ENCODE measurements at places on chromosomes 5 and 9.

GRCh38 chr5:55402199-55402598 is 94.4 kb downstream of the MTREX start:
- no peak for DNase-seq

DNA sequence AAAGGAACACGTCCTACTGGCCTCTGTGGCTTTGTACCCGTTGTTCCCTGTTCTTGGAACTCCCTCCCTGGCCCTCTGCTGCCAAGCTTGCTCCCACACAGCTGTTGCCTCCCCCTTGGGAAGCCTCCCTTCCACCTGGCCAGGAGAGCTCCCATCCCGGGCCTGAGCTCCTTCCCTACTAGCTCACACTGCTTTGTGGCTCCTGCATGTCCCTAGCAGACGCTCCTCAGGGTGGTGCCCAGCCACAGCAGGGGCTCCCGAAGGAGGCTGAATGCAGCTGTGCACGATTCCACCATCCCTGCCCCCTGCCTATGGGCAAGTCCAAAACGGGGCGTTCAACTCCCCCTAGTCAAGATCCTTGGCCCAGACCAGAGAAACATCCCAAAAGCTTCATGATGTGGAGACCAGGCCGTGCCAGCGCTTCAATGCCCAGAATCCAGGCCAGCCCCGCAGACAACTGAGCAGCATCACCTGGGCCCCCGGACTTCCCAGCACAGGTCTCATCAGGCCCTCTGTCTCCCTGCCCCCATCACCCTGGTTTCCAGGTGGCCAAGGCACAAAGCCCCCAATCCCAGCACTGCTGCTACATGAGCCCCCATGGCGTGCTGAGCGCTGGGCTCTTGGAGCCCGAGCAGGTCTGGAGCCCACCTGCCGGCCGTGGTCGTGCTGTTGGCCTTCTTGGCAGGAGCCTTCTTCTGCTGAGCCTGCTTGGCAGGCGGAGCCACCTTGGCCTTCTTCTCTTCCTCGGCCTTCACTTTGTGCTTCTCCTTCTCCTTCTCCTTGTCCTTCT is 14.3 kb downstream of the BRD3OS start:
- DNase-seq: no peak

DNA sequence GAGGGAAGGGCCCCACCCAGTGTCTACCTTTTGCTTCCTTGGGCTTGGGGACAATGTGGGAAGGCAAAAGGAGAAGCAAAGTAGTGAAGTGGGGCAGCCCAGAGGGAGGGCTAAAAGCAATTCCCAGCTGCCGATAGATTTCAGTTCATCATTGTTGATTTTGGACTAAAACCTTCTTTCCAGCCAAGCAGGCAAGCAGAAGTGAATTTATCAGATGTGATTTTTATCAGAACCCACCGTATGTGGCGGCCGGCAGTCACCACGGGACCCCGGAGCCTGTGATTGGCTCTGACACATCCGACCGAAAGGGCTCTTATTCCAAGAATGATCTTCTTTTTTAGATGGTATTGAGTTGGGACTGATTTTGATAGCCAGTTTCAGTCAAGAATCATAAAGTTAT is 559.9 kb downstream of the PSAT1 start:
- DNase-seq: no peak

DNA sequence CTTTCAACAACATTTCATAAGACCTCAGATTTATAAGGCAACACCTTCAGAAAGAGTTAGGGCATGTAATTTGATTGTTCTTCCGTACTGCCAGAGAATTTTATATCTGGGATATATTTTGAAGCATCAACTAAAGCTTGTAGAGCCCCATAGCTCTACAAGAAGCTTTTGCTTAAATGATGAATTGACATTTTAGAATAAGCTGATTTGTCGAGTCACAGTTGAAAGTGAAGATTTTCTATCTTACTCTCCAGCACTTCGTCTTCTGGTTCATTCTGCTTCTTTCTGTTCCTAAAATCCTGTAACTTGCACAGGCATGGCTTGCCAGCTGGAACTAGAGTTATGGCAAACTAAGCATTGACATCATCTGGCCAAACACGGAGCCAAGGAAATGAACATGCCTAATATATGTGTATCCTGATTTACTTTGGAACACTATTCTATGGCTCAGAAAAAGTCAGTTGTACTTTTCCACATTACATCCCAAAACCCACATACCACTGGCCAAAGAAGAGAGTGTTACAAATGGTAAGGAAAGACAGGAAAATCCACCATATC is 68.6 kb upstream of the MAST4 start:
- no peak for DNase-seq

GRCh38 chr9:1460143-1460769 is 410.1 kb downstream of the DMRT2 start:
- no peak for DNase-seq

- DNase-seq: no peak
Measured at GRCh38 chr9:8860925-8861324, 1061.3 kb upstream of the DMAC1 start.

DNA sequence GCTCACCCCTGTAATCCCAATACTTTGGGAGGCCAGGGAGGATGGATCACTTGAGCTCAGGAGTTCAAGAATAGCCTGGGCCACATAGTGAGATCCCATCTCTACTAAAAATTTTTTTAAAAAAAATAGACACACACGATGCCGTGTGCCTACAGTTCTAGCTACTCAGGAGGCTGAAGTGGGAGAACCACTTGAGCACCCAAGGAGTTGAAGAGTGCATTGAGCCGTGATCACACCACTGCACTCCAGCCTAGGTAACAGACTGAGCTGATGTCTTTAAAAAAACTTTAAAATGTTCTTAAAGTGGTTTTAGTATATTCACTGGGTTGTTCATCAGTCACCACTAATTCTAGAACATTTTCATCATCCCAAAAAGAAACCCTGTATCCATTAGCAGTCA is 51.9 kb upstream of the RNF38 start:
- DNase-seq: no peak

DNA sequence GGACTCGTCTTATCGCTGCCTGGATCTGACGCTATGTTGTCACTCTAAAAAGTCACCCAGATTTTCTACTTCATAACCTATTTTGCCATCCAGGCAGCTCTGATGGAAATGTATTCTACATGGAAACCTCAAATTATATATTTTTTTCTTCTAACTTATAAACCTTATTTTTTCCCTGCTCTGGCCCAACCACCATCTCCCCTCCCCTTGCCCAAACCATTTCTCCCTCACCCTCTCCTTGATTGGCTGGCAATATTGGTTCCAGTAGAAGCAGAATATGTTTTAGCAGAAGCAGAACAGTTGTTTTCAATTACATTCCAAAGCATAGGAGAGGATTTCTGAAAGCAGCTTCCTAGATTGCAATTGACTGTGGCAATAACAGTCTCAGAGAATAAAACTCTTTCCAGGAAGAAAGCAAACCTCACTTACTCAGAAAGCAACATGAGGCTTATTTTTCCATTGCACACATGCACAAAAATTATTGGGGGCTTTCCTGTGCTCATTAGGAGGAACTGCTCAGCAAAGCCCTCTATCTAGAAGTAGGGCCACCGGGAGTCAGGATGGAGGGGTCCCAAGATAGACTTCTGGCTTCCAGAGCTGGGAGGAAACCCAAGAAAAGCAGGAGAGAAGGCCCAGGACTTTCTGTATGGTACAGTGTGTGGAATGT is 191.8 kb downstream of the ESM1 start:
- no peak for DNase-seq

DNA sequence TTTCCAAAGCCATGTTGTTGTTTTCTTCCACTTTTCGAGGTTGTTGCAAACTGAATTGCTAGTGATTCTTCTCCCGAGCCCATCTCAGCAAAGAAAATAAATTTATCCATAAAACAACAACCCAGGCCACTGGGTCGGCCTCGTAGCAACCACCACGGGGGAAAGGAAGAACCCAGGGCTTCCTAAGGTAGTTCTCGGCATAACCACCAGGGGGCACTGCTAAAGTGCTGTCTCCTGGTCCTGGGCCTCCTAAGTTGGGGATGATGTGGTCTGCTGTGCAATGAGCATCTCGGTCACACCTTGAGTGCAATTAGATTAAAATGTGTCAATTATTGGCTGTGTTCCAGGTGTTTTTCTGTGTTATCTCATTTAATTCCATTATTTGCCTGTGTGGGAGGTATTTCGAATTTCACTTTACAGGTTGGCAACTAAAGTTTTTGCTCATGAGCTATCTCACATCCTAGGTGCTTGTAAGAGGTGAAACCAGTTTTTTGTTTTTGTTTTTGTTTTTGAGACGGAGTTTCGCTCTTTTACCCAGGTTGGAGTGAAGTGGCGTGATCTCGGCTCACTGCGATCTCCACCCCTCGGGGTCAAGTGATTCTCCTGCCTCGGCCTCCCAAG is 102.8 kb upstream of the DAP start:
- DNase-seq: peak; percentile 7

GRCh38 chr9:27126670-27127069 is 17.6 kb downstream of the TEK start:
- no peak for DNase-seq

DNA sequence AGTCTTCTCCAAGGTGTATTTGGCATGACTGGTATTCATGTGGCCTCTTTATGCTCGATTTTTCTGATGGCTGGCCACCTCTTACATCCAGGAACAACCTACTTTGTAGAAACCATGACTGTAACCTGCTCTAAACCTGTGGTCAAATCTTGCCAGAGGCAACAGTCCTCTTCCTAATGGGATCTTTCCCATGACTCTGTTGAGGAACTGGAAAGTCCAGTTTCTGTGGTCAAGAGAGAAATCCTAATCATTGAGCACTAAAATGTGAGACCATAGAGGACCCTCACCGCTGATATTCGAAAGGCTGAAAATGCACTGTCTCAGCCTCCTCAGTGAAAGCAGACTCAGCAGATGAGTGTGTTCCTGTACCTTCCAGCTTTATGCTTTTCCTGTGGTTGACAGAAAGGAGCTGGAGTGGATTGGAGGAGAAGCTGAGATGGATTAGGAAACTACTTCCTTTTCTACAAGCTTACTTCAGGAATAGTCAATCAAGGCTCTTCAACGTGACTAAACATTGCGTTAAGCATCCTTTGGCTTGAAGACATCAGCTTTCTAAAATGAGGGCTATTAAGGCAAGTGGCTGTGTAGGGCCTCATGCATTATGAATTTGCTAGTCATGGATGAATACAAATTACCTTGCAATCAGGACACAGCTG is 69.7 kb upstream of the DAPK1 start:
- DNase-seq: no peak

- no peak for DNase-seq
Measured at GRCh38 chr9:38092200-38092524, 23.1 kb upstream of the SHB start.

DNA sequence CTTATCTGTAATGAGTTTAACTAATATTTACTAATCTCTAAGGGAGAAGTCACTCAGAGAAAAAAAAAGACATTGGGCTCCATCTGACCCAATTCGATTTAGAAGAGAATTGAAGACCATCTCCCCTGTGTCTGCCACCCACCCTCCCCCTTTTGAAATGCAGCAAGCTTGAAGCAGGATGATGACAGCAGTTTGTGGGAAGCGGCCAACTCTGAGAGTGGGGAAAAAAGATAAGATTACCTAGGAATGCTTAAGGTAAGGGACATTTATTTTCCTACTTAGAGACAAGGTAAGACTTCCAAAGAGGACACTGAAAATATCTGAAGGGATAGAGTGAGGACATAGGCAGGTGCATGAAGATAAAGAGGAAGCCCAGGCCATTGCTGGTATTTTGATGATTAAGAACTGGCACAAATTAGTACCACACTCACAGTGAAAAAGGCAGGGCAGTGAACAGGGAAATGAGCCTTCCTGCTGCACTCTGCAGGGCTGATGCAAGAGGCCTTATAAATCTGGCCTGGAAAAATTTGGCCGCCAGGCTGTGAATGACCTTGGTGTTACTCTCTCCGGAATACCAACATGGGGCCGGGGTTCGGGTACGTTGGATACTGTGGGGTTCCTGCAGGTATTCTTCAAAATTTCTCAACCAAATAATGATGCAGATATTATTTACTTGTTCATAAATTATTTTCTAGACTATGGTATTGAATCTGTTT is 42.3 kb downstream of the HTR1A start:
- no peak for DNase-seq

GRCh38 chr5:68440651-68441050 is 225.1 kb downstream of the PIK3R1 start:
- DNase-seq: no peak

DNA sequence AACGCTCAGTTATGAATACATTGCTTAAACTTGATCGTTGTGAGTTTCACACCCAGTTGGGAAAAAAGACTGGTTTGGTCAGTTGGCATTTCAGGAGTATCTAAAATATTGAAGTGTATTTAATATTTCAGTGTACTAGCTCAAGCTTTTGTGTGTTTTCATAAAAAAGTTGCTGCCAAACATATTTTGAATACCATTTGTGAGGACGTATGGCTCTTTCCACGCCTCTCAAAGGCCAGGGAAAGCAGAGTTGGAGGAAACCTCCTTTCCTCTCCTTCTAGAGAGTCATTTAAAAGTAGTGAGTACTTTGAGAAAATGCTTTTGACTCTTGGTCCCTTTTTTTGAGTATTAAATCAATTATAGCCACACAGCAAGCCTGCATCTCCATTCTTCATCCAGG is 43.2 kb upstream of the ANKRD33B start:
- no peak for DNase-seq

DNA sequence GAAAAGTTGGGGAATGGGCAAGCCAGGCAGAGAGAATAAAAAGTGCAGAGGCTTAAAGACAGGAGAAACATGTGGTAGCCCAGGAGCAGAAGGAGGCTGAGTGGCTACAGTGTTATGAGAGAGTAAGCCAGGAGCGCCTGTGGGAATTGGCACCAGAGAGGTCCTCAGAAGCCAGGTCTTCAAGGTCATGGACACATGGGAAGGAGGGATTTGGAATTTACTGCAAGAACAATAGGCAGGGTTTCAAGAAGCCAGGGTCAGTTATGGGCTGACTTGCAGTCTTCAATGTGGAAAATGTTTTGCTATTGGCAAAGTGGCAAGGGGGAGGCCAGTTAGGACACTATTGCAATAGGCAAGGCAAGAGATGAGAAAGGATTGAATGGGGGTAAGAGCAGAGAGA is 29.3 kb downstream of the ERAP1 start:
- DNase-seq: no peak

DNA sequence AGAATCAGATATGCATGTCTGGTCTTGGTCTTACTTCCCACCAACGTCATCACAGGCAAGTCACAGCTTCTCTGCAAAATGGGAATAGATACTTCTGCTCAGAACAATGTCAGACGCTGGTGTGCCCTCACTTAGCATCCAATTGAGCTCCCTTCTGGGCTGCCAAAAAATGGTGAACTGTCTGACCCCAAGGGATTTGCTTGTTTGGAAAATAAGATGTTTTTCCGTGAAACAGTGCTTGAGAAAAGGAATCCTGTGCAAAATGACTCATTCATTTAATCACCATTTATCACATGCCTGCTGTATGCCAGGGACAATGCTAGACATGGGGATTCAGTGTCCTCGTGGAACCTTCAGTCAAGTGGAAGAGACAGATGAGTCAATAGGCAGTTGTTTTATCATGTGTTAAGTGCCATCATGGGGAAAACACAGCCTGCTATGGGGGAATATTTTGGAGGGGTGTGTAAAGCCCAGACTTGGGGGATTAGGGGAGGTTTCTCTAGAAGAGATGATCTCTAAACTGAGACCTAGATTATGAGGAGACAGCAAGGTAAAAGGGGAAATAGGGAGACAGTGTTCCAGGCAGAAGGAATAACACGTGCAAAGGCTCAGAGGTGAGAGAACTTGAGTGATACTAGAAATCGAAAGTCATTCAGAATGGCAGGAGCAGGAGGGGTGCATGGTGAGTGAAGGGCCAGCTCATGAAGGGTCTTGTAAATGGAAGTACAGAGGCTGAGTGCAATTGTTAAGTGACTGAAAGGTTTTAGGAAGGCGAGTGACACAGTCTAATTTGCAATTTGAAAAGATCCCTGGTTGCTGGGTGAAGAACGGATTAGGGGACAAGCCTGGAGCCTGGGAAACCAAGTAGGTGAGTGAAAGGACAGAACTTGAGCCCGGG is 3.9 kb downstream of the NIPAL4 start:
- no peak for DNase-seq

Measured in activated CD8-positive, alpha-beta memory T cell treated with anti-CD3 and anti-CD28 coated beads for 4 hours (primary cell).